ENCODE measurements at places on chromosomes 7 and 10. TPM values are rescaled to one million over a fixed set of nuclear protein-coding genes. Genes with fewer than 3 reads are reported as not detected.
A peak's percentile ranks its signal among the peaks of the same experiment; 100 is the strongest.

AKR1C4 gene
- total RNA-seq: not detected

C1GALT1 gene
- total RNA-seq: 7.8 TPM

STYXL1 gene
- 33.9 TPM for total RNA-seq

CCM2 gene
- 47.5 TPM for total RNA-seq

SLC26A3 gene
- not detected for total RNA-seq

HOXA11 gene
- total RNA-seq: 0.22 TPM

HTR5A gene
- total RNA-seq: not detected

DNA sequence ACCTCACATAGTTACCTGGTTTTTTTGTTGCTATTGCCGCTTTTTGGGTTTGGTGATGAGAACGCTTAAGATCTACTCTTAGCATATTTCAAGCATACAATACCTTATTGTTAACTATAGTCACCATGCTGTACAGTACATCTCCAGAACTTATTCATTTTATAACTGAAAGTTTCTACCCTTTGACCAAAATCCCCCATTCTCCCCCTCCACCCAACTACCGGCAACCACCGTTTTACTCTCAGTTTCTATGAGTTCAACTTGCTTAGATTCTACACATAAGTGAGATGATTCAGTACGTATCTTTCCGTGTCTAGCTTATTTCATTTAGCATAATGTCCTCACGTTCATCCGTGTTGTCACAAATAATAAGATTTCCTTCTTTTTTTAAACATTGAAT lies 86.7 kb upstream of the IL6 start:
- DNase-seq: no peak

DNA sequence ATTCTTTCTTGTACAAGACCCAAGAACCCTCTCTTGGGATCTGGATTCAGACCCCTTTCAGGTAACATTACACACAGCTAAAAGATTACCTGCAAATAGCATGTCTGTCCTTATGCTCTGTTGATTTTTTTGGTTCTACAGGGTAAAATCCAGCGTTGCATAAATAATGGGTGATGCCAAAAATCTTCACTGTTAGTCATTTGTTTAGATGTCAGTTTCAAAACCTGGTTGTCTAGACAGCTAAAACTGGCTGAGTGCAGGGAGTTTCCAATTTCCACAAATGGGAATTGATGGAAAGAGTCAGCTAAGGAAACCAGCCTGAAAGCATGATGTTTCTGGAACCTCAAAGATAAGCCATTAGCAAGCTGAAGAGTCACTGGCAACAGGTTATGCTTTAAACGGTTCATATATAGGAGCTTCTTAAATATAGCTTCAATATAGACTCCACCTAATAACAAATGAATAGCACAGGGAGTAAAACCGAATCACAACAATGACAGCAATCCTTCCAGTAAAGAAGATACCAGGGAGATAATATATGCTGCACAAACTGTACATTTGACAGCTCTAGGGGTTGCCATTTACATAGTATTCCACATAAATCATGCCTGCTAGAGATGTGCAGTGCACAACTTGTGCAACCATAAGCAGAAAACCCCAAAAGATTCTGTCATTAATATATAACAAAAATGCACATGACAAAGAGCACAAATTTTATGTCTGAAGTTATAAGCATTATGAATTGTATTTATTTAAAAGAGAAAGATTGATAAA lies 20.4 kb downstream of the CCDC71L start:
- peak; percentile 71 for DNase-seq

DNA sequence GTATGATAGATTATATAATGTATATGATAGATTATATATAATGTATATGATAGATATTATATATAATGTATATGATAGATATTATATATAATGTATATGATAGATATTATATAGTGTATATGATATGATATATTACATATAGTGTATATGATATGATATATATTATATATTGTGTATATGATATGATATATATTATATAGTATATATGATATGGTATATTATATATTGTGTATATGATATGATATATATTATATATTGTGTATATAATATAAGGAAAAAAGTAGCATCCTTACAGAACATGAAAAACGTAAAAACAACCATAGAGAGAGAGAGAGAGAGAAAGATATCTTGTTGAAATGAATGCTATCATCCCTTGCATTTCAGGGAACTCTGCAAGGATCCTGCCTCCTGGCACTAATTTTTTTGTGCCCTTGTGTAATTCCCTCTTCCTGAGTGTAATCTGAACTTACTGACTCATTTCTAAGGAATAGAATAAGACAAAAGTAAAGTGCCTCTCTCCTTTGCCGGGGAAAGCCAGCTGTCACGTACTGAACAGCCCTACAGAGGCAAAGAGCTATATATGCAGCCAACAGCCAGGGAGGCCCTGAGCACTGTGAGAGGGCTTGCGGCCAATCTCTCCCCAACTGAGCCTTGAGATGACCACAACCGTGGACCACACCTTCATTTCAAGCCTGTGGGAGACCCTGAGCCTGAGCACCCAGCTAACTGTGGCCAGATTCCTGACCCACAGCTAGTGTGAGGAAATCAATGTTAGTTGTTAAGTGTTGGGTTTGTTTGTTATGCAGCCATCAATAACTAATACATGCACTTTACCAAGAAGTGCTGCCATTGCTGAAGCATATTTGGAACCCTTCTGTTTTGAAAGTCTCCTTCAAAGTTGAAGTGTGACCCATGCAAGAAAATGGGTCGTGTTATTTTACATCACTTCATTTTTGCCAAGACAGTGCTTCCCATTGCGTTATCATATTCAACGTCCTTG lies 61.1 kb upstream of the EZH2 start:
- no peak for DNase-seq

DNA sequence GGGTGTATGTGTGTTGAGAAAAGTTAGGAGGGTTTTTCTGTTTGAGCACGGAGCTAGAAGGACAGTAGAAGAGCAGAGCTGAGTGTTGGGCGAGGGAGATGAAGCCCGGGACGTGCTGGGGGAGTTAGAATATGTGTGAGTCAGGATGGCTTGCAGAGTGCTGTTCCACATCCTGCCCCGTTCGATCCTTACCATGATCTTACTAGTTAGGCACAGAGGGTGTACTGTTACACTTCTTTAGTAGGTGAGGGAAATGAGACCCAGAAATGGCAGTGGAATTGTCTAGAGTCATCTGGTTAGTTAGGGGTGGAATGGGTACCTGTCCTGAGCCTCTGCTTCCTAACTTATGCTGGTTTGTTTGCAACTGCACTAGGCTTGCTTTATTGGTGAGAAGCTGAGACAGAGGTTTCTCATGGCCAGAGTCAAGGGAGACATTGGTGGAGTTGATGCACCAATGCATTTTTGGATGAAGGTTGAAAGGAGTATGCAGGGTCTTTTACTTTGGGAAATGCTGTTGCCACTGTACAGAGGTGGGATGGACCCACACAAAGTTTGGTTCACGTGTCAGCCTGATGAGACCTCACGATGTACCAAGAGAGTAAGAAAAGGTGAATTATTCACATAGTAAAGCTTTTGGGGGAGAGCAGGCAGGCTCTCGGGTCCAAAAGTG lies 42.4 kb downstream of the CCNY start:
- DNase-seq: peak; percentile 36

DNA sequence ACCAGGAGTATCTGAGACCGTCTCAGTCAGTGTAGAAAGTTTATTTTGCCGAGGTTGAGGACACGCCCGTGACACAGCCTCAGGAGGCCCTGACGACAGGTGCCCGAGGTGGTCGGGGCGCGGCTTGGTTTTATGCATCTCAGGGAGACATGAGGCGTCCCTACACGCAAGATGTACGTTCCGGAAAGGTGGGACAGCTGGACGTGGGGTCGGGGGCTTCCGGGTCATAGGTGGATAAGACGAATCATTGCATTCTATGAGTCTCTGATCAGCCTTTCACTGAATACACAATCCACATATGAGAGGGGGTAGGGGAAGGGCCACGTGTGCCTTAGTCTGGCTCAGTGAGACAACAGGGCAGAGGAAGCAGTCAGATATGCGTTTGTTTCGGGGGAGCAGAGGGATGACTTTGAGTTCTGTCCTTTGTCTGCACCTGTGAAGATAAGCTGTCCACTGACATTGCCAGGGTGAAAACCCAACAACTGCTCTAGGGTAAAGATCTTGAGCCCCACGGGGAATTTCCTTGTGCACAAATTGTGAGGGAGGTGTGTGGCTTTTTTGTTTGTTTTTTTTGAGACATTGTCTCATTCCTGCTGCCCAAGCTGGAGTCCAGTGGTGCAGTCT lies 66.2 kb downstream of the DNAJB6 start:
- DNase-seq: no peak

DNA sequence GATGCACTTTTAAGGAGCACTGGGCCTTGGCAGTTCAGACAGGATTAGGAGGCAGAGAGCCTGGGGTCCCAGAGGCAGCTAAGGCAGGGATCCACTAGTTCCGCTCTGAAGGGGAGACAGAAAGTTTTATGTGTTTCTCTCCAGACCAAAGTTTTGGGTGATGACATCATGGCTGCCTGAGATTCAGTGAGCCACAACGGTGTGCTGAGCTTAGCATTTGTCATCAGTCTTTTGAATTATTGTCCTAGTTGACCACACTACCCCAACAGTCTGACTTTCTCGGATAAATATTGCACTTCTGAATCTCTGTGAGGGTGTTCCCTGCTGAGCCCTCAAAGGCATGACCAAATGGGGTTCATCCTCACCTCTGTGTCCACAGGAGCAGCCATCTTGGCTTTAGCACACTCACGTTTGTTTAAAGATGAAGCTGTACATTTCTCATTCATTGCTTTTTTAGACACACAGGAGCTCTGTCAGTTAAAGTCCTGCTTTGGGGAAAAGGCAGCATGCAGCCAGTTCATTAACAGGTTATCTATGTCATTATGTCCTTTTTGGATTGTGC lies 297.7 kb upstream of the LRGUK start:
- DNase-seq: no peak

GRCh38 chr10:29105516-29106215 lies 183.2 kb upstream of the LYZL1 start:
- DNase-seq: no peak

DNA sequence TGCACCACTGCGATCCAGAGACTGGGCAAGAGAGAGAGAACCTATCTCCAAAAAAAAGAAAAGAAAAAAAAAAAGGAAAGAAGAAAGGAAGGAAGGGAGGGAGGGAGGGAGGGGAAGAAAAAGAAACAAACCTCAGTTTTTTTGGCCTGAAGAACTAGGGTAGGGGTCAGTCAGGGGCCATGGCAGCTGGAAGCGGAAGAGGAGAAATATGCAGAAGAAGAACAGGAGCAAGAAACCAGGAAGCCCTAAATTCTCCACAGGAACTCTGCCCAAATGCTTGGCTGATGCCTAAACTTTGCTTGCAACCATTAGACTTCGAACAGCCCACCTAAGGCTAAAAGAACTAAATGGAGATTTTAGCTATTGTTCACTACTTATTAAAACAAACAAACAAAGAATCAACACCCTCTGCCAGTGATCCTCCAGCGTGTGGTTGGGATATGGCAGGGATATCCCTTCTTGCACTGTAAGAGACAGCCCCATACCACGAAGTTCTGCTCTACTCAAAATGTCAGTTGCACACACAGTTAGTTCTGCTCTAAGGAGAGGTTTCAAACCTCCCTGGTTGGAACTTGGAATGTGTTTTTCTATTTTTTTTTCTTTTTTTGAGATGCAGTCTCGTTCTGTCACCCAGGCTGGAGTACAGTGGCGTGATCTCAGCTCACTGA lies 139.5 kb downstream of the FAM107B start:
- no peak for DNase-seq

GRCh38 chr7:117548035-117548434 lies 68.2 kb downstream of the CFTR start:
- DNase-seq: no peak

- no peak for DNase-seq
Measured at GRCh38 chr7:157688533-157689268, 351.9 kb downstream of the DNAJB6 start.

DNA sequence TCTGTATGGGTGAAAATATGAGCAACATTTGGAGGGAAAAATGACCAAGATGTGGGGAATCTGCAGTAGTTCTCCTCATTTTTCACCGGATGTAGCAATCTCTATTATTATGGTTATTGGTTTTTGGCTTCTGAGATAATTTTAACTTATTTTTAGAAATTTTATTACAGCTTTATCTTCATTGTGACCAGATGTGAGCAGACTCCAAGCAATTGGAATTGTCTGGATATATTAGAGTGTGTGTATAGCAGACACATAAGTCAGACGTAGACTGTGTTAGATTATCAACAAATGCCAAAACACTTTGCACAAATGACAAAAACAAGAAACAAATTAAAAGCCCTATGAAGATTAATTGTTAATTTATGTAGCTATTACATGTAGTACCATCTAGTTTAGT lies 249.1 kb downstream of the DNAJB9 start:
- DNase-seq: no peak

DNA sequence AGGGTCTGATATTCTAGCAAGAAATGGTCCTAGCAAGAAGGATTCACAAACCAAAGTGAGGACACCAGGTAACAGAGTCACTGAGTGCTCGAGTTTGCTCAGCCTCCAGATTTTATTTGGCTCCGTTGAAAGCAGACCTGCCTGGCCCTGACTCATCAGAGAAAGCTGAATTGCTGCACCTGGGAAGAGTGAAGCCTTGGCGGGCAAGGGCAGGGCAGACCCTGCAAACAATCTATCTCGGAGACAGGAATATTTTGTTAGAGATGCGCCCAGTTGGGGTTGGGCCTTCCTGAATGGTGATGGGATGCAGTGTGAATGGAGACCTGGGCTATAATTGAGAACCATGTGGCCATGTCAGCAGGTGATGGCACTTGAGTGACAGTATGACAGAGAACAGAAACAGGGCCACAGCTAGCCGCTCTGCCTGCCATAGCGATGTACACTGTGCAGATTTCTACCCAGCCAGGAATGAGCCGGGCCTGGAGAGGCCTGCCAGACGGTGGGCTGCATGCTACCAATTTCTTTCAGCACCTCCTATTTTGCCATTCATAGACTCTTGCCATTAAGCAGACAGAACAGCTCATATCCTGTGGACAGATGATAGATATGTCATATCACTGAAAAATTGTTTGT lies 744.2 kb downstream of the LRMDA start:
- no peak for DNase-seq

DNA sequence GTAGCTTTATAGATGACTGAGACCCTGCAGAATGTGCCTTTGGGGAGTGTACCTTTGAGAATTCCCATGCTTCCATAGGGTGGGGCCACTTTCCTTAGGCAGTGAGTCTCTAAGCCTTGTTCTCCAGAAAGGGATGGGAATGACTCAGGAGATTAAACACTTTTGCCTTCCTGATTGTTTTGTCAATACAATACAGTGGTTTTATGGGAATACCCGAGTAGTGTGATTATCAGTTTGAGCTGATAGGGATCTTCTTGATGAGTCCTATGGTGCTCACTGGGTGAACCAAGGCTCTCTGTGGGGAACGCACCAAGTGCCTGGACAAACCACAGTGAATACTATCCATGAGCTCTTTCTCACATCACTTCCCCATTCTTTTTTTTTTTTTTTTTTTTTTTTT lies 6.3 kb downstream of the MYOF start:
- peak; percentile 82 for DNase-seq
